ENCODE measurements at places on chromosomes 7 and 10.

DNA sequence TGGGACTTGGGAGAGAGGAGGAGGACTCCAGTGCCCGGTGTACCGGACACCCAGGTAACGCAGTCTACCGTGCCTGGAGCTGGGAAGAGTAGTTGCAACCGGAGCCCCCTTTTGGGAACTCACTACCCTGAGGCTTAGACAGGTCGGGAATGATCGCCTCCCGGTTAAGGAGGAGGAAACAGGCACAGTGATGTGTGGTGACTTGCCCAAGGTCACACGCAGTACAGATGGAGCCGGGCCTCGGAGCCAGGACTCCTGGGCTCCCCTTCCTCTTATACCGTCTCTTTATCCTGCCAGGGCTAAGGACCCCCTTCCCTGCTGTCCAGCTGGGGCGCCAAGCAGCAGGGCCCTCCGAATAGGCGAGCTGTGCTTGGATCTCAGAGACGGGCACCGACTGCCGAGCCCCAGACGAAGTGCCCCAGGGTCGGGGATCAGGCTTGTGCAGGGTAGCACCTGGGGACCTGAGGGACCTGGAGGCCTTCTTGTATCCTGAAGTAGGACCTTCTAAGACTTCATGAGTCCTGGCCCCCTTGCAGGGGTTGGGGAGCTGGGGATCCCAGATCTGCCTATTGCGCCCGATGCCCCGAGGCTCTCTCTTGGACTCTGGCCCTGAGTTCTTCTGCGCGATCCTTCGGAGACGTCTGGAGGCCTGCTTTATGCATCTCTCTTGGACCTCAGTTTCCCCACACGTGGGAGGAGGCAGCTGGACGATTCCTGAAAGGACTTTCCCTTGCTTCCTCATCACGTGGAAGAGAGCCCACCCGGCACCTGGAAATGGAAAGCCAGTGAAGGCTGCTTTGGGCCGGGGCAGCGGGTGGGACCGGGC, 767 bp upstream of the CYP26A1 start:
- DNase-seq = no peak

- peak; percentile 94 for DNase-seq
Observed at GRCh38 chr10:24873281-24873683, 79.1 kb downstream of the PRTFDC1 start.

- no peak for DNase-seq
Observed at GRCh38 chr10:71187600-71187999, 24.8 kb upstream of the UNC5B start.

GRCh38 chr7:43823941-43824340, 45.4 kb downstream of the MRPS24 start:
- no peak for DNase-seq

GRCh38 chr10:31126593-31126992, 94.9 kb upstream of the ZNF438 start:
- DNase-seq = no peak

DNA sequence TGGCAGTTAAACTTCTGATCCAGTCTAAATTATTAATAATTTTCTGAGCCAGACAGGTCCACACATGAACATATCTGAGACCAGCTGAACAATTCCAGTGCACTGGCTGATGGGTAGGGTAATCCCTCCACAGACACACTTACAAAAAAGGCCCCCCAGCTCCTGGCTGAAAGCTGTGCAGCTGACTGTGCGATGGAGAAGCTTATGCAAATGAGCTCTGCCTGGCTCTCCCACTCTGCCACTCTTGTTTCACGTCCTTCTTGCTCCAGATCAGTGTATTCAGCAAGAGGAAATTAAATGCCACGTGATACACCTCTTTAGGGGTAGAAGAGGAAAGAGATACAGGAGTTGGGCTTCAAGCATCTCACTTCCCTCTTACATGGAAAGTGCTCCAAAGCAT, 76.4 kb upstream of the FEZF1 start:
- DNase-seq = no peak

DNA sequence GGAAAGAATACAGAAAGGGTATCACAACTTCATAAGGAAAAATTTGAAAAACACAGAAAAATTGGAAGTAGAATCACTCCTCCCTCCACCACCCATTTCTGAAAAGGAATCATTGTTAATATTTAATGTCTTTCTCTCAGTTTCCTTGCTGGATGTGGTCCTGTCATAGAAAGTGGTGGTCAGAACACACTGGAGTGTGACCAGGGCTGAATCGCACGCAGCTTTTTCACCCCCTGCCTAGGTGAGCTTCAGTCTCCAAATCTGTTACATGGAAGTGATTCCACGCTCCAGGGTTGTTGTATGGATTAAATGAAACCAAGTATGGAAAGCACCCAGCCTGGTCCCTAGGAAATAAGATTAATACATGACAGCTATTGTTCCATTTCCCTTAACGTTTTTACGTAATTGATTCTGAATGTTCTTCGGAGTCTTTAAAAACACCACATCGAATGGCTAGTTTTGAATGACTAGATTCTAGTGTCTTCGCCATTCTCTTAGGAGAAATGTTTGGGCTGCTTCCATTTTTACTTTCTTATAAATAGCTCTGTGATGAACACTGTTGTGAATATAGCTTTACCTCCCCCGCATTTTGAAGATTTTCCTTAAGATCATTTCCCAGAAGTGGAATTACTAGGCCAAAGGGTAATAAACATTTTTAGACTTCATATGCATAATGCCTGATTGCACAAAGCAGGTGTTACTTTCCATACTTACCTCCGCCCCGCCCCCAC, 10.9 kb upstream of the DUSP5 start:
- DNase-seq = no peak

DNA sequence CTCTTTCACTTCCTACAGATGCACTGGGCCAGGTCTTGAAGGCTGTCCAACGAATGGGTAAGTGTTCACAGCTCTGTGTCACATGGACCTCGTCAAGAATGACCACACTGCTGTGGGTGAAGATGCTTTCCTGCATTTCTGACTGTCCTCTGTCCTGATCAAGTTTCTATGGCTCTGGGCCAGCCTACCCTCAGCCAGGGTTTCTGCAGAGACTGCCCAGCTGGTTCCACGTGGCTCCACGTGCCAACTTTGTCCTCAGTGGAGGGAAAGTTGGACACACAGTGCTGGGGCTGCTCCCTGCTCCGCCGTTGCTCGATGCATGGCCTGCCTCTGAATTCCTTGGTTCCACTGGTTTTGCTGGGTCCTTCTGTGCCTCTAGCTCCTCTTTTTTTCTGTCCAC, 152.3 kb downstream of the EGFR start:
- no peak for DNase-seq

DNA sequence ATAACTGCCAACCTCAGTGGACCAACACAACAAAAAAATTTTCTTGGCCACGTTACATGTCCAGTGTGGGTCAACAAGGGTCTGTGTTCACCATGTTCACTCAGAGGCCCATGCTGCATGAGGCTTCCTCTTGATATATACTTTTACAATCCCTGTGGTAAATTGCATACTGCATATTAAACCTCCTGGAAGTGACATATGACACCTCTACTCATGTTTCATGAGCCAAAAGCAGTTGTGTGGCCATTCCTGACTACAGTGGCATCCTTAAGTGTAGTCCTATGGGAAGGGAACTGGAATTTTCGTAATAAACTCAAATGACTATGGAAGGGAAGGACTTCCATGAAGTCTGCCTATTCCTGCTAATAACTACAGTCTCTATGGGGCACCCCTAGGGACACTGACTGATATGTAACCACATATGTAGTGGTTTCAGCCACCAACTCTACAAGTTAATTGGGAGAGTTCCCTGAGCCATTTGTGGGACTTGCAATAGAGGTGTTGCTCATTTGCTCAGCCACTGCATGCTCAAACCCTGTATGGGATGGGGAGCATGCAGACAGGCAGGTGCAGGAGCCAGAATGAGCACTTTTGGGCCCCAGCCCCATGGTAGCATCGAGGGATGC, 9.7 kb downstream of the DYNC1I1 start:
- DNase-seq = no peak

- peak; percentile 90 for DNase-seq
Observed at GRCh38 chr7:135620980-135621850, 41.1 kb upstream of the STMP1 start.

GRCh38 chr10:19816411-19817230, at the start of gene PLXDC2:
Gene PLXDC2, plus strand, starts transcription at chr10:19816432.
- DNase-seq = peak; percentile 3

DNA sequence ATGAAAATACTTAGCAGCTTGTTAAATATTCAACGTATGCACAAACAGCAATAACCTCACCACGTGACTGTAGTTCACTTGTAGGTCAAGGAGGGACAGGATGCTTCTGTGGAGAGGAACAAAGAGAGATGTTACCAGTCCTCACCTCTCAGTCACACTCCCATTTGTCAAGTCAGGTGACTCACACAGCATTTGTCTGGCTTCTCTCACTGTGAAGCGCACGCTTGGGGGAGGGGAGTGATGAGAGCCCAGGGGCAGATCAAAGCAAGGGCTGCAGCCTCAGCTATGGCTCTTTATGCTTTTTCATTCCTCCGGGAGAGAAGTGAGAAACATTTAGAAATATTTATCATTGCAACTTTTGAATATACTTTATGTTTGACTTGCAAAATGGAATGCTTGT, 2.9 kb upstream of the RBM20 start:
- DNase-seq = peak; percentile 58
